AG10803 (cell line): ENCODE measurements at places on chromosomes 13 and 19.
A peak's percentile ranks its signal among the peaks of the same experiment; 100 is the strongest.

DNA sequence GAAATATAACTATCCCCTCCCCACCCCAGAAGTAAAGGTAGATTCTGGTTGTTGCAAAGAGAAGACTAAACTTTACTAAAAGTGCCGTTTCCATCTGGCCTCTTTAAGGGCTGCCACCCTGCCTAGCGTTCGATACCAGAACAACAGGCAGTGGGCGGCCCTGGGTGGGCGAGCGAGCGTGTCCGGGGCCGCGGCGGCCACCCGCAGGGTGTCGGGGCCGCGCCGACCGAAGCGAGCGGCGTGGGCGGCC is 2.6 kb downstream of the FGF9 start:
- no peak for DNase-seq

DNA sequence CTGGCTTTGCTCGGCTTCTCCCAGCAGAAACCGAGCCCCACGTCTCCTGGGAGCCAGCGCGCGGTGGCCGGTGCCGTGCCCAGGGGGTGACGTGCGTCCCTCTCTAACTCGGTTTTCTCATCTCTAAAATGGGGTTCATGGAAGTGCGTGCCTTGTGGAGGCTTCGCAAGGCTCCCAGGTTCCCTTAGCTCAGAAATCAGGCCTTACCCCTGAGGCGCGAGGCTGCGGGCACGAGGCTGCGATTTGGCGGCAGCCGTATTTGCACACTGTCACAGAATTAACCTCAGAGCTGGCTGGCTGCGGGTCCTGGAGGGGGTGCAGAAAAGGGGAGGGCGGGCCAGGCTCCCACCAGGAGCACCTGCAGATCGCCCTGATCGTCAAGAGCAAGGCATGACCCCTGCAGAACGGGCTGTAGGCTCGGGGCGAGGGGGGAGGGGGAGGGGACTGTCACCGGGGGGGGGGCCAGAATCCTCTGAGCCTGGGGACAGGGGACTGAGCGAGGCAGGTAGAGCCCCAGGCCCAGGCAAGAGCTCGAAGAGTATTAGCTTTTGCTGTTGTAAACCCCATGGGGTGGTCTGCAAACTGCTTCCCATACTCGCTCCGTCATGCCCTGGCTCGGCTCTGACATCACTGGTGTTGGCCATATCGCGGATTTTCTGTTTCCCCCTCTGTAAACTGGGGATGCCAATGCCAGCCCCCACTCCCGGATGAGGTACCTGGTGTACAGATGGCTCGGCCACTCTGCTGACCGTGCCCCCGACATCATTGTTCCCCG is 62.2 kb downstream of the CCNE1 start:
- DNase-seq = no peak

GRCh38 chr19:17333611-17334413 is 843 bp downstream of the ANO8 start:
- peak; percentile 81 for DNase-seq

DNA sequence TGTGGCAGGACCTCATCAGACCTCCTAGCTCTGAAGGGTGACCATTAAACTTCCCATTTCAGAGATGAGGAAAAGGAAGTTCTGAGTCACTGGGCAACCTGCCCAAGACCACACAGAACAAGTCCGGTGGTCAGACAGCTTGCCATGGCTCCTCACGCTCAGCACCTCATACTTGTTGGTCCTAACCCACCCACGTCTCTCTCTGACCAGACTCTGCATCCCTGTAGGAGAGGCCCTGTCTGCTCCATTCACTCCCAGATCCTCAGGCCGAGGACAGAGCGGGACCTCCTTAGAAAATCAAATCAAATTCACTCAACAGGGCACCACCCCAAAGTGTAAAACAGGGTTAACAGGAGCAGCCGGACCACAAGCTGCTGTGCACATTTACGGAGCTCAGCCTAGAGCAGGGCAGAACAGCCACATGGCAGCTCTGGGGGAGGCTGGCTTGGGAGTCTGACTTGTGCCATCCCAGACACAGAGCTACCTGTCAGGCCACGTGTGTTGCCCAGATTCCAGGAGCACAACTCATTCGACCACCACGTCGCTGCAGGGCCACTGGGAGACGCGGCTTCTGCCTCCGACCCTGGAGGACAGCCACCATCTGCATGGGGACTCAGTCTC is 1.7 kb downstream of the MIER2 start:
- DNase-seq = peak; percentile 80

DNA sequence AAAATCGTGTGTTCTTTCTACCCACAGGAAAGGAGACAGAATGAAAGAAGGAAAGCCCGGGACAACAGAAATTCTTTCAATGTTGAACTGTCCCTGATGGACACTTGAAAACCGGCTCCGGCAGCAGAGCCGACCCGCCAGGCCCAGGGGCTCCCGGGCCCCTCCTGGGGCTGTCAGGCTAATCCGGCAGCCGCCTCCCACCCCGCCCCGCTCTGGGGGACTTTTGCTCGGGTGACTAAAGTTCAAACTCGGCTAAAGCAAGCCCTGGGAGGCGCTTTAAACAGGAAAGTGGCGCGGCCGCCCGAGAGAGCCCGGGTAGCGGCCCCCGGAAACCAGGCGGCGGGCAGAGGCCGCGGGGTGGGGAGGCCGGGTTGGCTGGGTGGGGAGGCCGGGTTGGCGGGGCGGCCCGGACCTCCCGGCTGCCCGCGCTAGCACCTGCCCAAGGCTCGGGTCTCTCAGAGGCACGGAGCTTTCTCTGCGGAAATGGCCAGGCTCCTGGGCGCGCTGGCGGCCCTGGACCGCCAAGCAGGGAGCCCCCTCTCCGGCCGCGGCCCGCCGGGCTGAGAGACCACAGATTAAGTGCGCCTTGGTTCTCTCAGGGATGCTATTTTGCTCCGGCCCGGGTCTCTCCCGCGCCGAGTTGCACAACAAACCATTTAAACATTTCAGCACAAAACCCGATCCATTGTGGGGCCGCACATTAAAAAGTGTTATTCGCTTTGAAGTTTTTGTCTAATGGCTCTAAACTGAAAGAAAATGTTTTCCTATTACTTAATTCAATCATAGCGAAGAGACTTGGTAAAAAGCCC is 2.6 kb upstream of the GSX1 start:
- no peak for DNase-seq

DNA sequence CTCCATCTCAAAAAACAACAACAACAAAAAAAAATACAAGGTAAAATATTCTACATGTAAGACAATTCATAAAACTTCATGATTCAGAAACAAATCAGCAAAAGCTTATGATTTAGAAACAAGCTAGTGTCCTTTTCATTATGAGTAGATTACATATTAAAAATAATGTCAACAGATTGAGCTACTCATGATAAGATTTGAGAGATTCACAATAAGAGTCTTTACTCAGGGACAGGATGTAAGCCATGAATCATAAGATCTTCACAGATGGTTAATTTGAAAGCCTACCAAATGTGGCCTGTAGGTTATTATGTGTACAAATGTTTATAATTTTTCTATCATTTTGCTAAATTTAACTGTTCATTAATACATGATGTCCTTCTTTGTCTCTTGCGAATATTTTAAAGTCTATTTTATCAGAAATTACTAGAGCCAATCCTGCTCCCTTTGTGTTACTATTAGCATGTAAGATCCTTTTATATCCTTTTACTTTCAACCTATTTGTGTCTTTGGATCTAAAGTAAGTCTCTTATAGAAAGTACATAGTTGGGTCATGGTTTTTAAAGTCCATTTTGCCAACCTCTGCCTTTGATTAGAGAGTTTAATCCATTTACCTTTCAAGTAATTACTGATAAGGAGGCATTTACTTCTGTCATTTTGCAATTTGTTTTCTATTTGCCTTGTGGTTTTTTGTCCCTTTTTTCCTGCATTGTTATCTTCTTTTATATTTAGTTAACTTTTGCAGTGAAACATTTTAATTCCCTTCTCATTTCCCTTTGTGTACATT is 68.3 kb upstream of the RXFP2 start:
- DNase-seq = peak; percentile 28

GRCh38 chr13:41660411-41660810 is 203.1 kb downstream of the RGCC start:
- DNase-seq = peak; percentile 38

- no peak for DNase-seq
Observed at GRCh38 chr19:1657746-1658145, 5.3 kb upstream of the TCF3 start.

DNA sequence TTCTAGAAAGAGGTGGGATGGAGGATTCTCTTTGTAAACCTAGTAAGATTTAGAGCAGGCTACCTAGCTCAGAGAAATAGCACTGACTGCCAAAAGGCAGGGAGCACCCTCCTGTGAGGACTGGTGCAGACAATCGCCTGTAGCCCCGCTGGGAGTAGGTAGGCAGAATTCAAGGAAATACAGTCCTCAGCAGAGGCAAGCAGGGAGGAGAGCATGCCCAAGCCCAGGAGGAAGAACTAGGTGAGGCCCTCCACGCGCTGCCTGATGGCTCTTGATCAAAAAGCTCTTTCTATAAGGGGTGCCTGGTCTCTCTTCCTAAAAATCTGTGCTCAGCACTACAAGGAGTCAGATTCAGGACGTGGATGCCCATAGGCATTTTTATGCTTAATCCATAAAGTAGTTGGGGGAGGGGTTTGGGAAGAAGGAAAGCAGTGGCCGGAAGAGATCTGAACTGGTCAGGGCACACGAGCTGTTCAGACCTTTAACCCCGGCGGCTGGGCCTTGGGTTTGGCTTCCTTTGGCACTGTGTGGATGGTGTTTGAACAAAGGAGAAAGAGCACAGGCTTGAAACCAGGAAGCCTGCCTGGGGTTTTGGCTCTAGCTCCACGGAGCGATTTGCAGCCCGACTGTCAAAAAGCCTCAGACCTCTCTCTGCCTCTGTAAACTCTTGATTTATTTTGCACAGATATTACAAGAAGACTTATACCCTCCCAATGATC is 320.6 kb downstream of the FOXO1 start:
- DNase-seq = no peak

DNA sequence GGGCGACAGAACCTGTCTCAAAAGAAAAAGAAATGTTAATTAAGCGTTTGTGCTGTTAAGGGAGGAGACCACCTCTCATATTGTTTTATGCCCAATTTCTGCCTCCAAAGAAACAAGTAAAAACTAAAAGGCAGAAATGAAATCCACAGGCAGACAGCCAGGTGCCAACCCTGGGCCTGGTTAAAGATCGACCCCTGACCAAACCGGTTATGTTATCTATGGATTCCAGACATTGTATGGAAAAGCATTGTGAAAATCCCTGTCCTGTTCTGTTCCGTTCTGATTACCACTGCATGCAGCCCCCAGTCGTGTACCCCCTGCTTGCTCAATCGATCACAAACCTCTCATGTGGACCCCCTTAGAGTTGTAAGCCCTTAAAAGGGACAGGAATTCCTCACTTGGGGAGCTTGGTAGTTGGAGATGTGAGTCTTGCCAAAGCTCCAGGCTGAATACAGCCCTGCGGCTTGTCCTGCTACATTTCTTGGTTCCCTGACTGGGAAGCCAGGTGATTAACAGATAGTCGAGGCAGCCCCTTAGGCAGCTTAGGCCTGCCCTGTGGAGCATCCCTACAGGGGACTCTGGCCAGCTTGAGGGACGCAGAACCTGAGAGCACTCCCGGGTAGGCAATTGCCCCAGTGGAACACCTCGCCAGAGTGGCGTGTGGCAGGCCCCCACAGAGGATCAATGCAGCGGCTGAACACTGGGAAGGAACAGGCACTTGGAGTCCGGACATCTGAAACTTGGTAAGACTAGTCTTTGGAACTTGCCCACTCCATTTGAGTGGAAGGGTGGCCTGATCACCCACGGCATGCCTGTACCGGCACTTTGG is 748 bp upstream of the ZNF552 start:
- DNase-seq = no peak

DNA sequence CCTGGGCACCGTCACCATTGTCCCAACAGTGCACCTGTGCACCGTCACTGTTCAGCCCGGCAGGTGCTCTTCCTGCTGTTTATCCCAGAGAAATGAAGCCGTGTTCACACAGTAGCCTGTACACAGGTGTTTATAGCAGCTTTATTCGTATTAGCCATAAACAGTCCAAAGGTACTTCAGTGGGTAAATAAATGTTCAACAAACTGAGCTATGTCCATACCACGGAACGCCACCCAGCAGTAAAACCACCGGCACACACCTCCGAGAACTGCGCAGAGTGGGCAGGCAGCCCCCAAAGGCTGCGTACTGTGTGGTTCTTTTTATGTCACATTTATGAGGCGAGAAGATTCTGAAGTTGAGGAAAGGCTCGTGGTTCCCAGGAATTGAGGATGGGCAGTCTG is 44.9 kb upstream of the DCUN1D2 start:
- no peak for DNase-seq

DNA sequence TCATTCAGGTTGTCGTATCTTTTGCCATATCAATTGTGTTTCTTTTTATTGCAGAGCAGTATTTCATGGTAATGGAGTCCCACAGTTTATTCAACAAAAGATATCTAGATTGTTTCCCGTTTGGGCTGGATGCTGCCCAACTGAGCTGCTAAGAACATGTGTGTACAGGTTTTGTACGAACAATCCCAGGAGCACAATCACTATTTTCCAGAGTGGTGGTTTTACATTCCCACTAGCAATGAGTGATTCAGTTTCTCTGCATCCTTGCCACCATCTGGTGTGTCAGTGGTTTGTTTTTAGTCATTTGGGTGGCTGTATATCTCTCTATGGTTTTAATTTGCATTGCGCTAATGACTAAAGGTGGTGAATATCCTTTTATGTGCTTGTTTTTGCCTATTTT is 52.7 kb upstream of the ZDHHC20 start:
- DNase-seq = peak; percentile 71

- no peak for DNase-seq
Observed at GRCh38 chr13:97261254-97262005, 39.3 kb downstream of the MBNL2 start.

DNA sequence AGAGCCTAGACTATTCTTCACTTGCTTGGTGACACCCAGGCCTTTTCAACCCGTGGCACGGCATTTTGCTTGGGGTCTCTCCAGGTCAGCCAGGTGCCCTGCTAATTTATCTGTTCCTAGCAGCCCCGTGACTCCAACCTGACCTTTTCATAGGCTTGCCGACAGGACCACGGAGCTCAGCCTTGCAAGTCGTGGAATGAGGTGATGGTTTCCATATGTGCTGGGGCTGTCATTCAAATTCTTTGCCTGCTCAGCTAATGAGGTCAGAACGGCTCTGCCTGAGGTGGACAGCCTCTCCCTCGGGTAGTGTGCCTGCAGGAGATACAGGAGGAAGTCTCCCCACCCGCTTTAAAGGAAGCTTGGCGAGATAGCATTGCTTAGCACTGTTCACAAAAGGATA is 61.0 kb downstream of the SHISA2 start:
- peak; percentile 37 for DNase-seq

- peak; percentile 60 for DNase-seq
Observed at GRCh38 chr13:23680845-23681669, 110.8 kb downstream of the TNFRSF19 start.

- peak; percentile 97 for DNase-seq
Observed at GRCh38 chr19:5926641-5927440, 12.8 kb downstream of the CAPS start.

- peak; percentile 81 for DNase-seq
Observed at GRCh38 chr13:98033277-98034247, 80.1 kb downstream of the IPO5 start.

GRCh38 chr13:73065665-73066340 is 7.0 kb downstream of the KLF5 start:
- no peak for DNase-seq
